ENCODE measurements at places on chromosomes 4 and X.

DNA sequence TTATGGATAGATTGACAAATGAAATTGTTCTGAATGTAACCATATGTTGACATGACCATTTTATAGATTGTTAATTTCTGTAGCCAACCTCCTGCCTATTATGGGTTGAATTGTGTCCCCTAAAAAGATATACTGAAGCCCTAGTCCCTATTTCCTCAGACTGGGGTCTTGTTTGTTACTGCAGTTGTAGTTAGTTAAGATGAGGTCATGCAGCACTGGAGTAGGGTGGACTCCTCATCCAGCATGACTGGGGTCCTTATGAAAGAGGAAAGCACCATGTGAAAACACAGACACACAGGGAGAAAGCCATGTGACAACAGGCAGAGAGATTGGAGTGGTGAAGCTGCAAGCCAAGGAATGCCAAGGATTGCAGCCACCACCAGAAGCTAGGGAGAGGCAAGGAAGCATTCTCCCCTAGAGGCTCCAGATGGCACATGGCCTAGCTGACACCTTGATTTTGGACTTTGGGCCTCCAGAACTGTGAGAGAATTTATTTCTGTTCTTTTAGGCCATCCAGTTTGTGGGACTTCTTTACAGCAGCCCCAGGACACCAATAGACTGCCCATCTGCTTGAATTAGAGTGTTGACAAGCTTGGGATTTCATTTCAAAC is 14.0 kb downstream of the MTM1 start:
- DNase-seq: no peak

- DNase-seq: no peak
Measured at GRCh38 chr4:1445716-1446445, 39.6 kb upstream of the NKX1-1 start.

DNA sequence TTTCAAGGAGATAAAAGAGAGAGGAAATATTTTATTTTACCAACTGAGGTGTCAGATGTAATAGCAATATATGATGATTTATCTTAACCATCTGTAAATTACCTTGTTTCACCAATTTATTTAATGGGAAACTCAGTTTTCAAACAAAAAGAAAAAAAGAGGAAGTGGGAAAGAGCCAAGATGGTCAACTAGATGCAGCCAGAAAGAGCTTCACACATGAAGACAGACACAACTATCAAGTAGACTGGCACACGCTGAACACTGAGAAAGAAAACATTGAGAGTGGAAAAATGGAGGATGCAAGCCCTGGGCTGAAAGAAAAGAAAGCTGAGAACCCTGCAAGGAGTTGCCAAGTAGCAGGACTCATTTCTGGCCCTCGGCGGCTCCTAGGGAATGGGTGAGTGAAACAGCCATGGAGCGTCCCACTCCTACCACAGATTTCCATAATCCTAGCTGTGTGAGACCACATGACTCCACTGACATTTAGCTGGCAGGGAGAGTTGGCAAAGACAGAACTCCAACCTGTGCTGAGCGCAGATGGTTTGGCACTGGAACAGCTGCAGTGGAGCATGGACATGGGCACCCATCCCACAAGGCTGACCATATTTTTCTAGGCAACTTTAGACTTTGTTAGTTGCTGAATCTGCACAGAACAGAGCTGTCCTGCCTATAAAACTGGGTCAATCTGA is 409.3 kb downstream of the FAM47B start:
- DNase-seq: no peak

DNA sequence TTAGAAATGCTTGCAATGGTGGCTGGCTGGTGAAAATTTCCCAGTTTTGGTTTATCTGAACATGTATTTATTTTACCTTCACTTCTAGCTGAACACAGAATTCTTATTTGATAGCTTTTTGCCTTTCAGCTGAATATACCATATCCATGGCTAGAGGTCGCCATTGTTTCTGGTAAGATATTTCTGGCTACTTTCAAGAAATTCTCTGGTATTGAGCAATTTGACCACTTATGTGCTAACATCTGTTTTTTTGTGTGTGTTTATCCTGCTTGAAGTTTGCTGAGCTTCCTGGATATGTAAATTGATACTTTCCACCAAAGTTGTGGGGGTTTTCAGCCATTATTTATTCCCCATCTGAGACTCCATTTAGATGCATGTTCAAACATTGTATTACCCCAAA is 75.4 kb downstream of the FBXW7 start:
- no peak for DNase-seq

Measured in stimulated activated CD8-positive, alpha-beta memory T cell treated with anti-CD3 and anti-CD28 coated beads, Interleukin-7, amount 100 ng/mL, for 1 hour (primary cell).